ENCODE measurements at places on chromosomes 12 and 14.

- DNase-seq = no peak
Observed at GRCh38 chr12:90970911-90971310, 15.9 kb upstream of the CCER1 start.

GRCh38 chr12:72179841-72180240, 92.3 kb upstream of the TRHDE start:
- no peak for DNase-seq

GRCh38 chr12:40107803-40108620, 2.1 kb upstream of the SLC2A13 start:
- peak; percentile 81 for DNase-seq

DNA sequence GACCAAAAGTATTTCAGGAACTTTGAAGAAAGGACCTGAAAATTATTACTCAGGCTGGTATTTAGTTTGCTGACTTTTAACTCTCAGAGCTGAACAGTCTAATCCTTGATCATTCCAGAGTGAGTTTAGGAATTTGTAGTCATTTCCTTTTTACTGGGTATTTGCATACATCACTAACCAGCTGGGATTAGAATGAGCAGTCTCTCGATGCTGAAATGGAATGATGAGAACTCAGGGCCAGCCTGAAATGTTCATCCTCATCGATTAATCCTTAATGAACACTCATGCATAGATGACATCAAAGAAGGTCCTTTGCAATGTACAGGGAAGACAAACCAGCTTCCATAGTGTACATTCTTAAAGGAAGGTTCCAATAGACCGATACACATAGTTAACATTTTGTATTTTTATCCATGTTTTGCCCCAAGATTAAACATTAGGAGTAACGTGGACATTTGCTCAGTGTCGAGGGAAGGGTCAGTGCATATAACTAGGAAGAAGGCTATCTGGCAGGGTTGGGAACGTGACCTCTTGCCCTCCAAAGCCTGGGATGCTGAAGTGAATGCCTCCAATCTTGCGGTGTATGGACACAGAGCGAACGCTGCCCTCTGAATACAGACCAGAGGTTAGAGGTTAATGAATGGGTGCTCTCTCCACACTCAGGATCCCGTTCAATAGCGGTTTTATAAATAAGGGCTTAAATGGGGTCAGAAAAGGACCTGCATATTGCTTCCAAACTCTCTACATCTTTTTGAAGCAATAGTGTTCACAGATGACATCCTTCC, 14.5 kb downstream of the FBXL14 start:
- no peak for DNase-seq

DNA sequence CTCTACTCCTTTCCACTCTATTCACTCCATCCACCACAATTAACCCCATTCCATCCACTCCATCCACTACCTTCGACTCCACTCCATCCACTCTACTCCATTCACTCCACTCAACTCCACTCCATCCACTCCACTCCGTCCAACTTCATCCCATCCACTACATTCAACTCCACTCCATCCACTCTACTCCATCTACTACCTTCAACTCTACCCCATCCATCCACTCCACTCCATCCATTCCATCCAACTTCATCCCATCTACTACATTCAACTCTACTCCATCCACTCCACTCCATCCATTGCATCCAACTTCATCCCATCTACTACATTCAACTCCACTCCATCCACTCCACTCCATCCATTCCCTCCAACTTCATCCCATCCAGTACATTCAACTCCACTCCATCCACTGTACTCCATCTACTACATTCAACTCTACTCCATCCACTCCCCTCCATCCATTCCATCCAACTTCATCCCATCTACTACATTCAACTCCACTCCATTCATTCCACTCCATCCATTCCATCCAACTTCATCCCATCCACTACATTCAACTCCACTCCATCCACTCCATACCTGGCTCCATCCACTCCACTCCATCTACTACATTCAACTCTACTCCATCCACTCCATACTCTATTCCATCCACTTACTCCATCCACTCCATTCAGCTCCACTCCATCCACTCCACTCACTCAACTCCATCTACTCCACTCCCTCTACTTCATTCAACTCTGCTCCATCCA, 16.4 kb downstream of the HNF1A start:
- DNase-seq = no peak

- no peak for DNase-seq
Observed at GRCh38 chr14:38137005-38137404, 70.7 kb upstream of the SSTR1 start.

- no peak for DNase-seq
Observed at GRCh38 chr14:64990939-64991338, 4.2 kb downstream of the FNTB start.

GRCh38 chr12:49969651-49970429, 2.9 kb upstream of the AQP6 start:
- no peak for DNase-seq

DNA sequence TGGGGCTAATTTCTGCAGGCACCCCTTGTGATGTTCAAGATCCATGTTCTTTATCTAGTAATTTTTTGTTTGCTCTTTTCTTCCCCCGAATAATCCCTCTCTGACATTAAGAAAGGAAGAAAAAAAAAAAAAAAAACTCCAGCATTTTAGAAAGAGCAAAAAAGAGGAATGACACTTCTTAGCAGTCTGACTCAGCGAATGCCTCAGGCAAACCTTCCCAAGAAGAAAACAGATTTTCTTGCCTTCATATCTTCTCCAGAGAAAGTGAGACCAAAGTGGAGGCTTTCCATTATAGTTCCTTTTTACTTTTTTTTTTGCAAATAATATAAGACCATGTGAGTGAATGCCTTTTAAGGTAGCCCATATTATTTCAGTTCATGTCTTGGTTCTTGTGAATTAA, 479.0 kb upstream of the SYT1 start:
- no peak for DNase-seq

DNA sequence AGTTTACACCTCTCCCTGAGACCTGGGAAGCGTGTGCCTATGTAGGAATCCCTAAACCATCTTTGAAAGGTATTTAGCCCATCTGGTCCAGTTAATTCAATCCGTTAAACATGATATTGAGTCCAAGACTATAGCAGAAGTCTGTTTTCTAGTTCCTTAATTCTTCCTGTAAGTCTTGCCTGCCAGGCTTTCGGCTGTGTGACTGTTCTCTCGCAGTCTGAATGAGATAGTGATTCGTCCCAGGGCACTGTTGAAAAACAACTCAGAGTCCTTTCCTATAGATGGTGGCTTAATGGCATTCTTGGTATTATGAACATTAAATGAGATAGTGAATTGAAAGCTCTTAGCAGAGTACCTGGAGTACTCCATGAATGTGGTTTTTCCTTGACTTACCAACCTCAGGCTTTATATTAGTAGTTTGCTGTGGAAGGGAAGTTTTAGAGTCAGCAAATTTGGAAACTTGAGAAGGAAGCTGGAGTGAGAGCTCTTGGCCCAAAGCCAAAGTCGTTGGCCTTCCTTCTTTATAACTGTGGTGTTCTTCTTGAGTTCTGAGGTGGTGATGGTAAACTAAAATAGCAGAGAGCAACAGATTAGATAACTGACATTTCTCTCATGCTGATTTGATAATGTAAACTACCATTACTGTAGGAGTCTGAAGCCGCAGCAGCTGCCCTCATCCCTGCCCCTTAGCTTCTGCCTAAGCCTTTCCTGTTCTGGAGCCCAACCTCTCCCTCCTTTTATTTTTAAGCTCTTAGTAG, 76.5 kb downstream of the TGFB3 start:
- no peak for DNase-seq

DNA sequence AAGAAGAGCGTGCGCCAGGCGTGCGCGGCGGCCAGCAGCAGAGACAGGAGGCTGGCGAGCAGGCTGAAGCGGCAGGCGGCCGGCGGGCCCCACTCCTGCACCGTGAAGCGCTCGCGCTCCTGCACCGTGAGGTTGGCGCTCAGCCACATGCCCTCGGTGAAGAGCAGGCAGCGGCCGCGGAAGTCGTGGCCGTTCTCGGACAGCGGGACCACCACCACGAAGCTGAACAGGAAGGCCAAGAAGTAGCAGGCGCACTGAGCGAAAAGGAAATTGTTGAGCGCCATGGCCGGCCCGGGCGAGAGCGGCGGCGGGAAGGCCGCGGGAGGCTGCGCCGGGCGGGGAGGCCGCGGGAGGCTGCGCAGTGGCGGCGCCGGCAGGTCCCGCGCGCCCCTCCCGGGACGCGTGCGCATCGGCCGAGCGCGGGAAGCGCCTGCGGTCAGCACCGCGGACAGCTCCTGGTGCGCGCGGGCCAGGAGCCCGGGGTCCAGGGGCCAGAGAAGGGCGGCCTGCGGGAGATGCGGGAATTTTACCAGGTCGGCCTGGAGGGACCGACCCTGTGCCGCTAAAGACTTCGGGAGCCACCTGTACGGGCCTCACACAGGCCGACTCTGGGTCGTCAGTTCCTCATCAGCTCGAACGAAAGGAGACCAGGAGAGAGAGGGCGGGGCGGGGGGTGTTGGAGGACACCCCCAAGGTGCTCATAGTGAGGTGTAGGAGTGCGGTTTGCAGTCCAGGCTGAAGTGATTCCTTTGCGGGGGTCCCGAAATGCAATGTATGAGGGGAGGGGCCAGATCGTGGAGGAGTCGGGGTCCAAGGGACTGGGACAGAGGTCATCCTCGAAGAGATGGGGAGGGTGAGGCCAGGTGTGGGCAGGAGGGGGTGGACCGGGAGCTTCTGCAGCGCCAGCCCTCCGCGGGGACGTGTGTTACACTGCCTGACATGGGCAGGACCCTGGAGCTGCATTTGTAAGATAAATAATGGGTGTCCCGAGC, at the start of gene TMEM179:
TMEM179 (minus strand) TSS at position 315 of the 992 bp plus-strand sequence; CDS start at position 284, 31 bp downstream.
- peak; percentile 83 for DNase-seq

GRCh38 chr14:103688441-103688840, 26.8 kb downstream of the XRCC3 start:
- no peak for DNase-seq

DNA sequence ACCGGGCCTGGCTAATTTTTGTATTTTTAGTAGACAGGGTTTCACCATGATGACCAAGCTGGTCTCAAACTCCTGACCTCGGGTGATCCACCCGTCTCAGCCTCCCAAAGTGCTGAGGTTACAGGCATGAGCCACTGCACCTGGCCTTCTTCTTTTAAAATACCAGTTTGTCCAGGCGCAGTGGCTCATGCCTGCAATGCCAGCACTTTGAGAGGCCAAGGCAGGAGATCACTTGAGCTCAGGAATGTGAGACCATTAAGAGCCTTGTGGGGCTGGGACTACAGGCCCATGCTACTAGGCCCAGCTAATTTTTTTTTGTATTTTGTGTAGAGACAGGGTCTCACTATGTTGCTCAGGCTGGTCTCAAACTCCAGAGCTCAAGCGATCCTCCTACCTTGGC, 8.1 kb upstream of the PEBP1 start:
- no peak for DNase-seq

GRCh38 chr12:7064516-7064915, 4.0 kb downstream of the C1S start:
- DNase-seq = no peak

DNA sequence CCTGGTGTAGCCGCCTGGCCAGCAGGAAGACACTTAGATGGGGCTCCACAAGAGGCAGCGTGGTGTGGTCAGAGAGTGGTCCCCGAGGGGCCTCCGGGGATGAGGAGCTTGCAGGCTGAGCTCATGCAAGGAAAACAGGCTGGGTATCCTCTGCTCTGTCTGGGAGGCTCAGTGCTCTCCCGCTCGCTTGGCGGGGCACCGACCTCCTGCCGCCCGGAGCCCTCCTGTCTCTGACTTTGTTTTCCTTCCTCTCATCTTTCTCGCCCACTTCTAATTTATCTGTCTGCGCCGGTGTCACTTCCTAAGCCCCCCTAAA, 31.3 kb upstream of the DLK1 start:
- no peak for DNase-seq

DNA sequence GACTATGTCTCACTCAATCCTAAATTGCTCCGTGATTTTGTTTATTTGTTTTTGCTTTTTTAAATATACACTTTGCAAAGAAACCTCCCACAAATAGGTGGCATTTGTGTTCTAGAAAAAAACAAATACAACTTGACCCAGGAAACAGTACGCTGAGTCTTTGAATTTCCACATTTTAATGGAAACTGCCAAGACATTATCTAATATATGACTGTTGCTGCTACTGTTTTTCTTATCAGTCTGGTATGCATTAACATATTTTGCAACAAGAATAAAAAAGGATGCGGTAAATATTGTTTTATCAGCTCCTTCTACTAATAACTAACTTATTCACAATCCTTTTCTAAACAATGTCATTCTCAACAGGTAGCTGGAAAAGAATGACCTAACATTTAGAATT, 187.4 kb downstream of the LRIG3 start:
- no peak for DNase-seq

DNA sequence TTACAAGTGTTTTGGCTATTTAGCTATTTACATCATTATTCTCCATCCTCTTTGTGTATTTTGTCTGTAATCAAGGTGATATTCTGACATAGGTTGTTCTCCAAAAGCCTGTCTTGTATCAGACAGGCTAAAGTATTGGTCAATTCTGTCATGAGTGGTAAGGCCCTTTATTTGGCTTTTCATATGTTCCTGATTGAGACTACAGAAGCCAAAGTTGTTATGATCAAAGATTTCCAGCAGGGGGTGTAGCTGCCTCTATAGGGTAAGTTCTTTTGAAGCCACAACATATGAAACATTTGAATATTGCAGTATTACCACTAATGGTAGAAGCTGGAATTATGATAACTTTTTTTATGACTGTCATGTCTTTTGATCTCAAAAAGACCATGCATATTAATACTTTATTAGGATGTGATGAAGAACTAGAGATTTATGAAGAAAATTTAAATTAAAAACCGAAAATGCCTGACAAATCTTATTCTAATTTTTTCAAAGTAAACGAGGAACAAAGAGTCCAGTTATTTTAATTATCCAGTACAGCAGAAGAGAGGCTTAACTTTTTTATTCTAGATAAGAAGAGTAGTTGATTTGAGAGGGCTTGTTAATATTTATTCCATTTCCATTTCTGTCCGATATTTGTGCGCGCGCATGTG, 3.4 kb upstream of the ARHGAP5 start:
- no peak for DNase-seq

GRCh38 chr12:65500091-65500900, 221.8 kb downstream of the MSRB3 start:
- no peak for DNase-seq

GRCh38 chr14:75479770-75480600, 42.3 kb upstream of the BATF start:
- no peak for DNase-seq

- DNase-seq = no peak
Observed at GRCh38 chr12:105400227-105400626, 69.7 kb downstream of the C12orf75 start.

- no peak for DNase-seq
Observed at GRCh38 chr12:68959143-68959858, 26.3 kb upstream of the CPM start.

DNA sequence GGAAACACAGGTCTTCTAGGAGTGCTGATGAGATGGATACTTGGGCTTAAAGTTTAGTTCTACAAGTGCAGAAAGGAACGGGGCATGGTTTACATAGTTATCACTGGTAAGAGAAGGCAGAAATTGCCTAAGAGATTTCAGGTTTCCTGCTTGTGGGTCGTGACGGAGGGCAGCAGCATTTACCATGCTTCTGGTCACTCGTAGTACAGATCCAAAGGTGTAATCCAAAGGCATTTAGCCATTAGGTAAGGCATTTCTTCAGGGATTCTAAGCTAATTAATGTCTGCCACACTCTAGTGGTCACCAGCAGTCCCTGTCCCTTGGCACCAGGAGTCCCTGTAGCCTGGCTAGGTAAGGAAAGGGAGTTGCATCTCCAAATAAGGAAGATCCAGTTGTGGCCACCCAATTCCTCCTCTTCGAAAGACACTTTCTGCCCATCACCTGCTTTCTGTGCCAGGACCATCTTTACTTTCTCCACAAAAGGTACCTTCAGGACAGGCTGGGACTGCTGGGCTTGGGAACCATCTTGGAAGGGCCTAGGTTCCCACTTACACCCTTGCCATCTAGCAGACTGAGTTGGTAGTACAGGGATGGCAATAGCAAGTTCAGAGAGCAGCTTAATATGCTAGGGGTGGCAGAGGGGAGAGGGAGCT, 1.5 kb downstream of the GSTZ1 start:
- no peak for DNase-seq
